ENCODE measurements at places on chromosomes 2 and 18.

DNA sequence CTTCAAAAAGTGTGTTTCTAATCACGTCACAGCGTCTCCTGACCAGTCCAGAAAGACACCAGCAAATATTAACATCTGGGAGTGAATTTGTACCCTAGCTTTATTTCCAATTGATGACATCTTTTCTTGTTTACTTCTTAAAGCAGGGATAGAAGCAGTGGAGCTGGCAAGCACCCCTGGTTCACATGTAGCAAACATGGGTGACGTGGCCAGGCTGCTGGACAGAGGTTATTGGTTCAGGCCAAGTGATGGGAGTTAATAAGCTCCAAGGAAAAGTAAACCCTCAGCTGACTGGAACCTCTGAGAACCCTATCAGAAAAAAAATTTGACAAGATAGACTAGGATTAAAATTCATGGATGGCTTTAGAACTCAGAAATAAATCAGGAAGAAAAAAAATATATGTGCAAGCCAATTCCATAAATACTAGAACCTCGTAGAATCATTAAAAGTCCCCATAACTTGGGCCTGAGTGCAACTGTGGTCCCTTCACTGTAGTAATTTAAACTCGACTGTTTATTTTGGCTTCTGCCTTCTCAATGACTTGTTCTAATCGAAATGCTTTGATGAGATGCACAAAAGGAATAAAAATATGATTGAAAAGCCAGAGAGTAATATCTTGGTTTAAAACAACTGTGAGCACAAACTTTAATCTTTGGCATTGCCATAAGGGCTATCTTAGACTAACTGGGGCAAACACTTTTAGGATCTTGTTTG lies 121.5 kb upstream of the CTAGE1 start:
- DNase-seq = no peak

GRCh38 chr18:62693659-62694058 lies 21.7 kb upstream of the PHLPP1 start:
- DNase-seq = no peak

DNA sequence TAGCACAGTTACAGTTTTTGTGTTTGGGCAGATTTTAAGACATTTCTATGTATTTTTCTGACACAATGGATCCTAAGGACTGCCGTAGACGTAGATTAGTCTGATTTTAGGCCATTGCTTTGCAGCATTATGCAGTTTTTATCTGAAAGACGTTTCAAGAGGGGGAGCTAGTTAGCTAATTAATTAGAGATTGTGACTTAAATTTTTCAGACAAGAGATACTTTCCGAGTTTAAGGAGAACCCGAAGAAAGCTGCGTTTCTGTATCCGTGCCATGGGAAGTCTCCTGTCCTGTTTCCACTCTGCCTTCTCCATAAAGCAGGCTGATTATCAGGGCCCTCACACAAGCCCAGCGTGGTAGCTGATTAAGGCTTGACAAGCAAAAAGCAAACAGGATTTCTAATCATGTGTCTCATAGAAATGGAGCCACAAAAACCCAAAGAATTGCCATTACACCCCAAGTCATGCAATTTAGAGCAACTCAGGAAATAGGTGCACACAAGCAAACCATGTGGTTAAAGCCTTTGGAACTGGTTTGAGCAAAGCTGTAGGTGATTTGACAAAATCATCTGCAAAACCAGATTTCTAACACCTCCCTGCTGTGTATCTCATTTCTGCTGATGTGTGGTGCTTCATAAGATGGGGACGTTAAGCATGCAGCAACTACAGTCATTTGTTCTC lies 808.1 kb downstream of the RNF144A start:
- peak; percentile 19 for DNase-seq

- DNase-seq = no peak
Measured at GRCh38 chr2:152557273-152557888, 159.9 kb downstream of the PRPF40A start.

- DNase-seq = no peak
Measured at GRCh38 chr2:156042895-156043294, 289.6 kb downstream of the NR4A2 start.

DNA sequence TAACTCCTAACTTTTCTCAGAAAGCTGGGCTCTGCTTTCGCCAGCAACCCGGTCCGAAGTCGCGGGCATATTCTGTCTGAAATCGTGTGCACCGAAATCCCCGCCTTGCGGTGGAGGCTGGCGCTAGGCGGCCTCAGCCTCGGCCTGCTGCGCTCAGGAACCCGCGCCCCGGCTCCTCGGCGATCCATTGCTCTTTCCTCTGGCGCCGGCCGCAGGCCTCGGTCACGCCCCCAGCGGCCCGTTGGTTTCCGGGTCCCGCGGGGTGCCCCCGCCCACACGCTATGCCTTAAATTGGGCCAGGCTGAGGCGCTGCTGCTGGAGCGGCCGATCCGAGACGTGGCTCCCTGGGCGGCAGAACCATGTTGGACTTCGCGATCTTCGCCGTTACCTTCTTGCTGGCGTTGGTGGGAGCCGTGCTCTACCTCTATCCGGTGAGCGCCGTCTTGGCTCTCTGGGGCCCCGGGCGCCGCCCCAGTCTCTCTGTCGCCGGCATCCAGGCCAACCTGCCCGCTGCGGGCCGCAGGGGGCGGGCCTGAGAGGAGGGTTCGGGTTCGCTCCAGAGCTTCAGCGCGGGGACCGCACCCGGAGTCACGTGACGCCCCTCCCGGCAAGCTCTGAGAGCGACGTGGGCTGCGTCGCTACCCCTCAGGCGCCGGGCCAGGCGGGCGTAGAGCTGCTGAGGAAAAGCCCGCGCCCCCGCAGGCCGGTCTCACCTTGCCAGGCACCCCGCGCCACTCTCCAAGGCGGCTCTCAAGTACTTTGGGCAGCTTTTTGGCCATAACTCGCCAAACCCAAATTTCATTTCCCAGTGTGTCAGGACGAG lies at the start of gene CYP20A1:
TSS of gene CYP20A1 (plus strand) at position 315 of the 823 bp plus-strand sequence. CDS start at position 360, 45 bp downstream.
- DNase-seq = peak; percentile 98

- DNase-seq = no peak
Measured at GRCh38 chr2:119646149-119646548, 32.9 kb upstream of the TMEM177 start.

- DNase-seq = peak; percentile 70
Measured at GRCh38 chr2:84971510-84972206, 697 bp downstream of the KCMF1 start.

DNA sequence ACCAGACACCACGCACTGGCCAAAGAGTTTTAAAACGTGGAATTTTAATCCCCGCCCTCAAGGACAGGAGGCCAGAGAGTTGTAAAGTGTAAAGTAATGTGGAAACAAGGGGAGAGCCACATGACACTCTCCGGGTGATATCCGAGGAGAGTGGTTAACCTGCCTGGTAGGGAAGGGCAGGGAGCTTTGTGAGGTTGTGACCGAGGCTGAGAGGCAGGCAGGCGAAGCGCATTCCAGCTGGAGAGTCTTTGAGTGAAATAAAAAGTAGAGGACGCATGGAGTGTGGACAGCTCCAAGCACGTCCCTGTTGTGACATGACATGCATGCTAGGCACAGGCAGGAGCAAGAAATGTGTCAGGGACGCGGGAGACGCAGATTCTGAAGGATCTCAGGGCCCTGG lies 539.5 kb downstream of the RNF144A start:
- no peak for DNase-seq

DNA sequence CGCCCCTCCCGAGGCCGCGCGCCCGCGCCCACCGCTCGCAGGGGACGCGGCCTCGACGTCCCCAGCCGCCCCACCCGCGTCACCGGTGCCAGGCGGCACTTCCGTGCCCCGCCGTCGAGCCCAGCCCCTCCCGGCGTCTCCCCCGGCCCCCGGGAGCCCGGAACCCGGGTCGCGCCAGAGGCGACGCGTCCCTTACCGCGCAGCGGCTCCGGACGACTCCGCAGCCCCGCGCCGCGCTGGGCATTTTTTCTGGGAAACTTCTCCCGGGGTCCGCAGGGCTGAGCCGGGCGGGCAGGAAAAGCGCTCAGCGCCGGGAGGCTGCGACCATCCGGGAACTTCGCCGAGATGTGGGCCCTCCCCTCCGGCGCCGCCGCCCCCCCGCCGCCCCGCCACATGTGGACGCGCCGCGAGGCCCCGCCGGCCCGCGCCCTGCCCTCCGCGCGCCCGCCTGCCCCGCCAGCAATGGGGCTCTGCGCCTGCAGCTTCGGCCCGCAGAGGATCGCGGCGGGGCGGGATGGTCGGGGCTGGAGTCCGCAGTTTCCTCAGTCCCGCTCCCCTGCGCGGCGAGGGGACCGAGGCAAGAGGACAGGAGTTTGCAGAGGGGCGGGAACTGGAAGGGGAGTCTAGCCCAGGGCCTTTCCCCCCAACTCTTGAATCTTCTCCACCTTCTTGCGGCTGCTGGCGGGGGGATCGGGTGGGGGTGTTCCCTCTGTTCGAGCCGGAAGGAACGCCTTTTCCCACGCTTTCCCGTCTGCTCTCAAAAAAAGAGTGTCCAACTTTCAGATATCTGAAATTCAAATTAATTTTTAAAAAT lies 81.5 kb downstream of the CHRNA1 start:
- peak; percentile 63 for DNase-seq

DNA sequence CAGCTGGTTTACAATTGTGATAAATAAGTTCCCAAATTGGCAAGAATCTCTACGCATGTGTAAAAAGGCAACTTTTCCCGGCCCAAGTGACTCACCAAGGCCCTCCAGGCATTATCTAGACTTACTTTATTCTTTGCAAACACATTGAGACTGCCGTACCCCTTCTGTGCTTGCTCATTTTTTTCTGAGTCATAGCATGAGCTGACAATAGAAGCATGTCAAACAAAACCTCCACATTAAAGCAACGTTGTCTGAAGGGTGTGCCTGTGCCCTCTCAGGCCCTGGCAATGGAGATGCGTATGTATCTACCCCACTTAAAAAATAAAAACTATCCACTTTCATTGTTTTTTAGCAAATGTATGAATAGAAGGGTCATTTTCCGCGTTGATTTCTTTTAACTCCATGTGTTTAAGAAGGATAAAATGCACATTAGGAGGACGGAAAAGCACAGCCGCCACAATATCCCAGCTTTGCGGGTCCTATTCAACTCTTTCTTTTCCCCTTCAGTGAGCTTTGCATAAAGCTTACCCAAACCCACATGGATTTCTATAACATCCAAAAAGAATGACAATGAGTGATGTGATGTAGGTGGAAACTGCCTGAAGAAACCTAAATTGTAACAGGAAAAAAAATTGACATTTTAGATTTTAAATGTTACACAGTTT lies 298.2 kb downstream of the CDCA7 start:
- no peak for DNase-seq

GRCh38 chr2:168315331-168316072 lies 68.1 kb upstream of the STK39 start:
- no peak for DNase-seq

GRCh38 chr2:8149007-8149405 lies 532.9 kb upstream of the ID2 start:
- DNase-seq = no peak

GRCh38 chr2:130851624-130852382 lies 15.1 kb downstream of the ARHGEF4 start:
- no peak for DNase-seq

- DNase-seq = no peak
Measured at GRCh38 chr18:22084547-22084946, 84.8 kb upstream of the GATA6 start.

GRCh38 chr18:363301-364085 lies 95.6 kb upstream of the THOC1 start:
- DNase-seq = no peak

DNA sequence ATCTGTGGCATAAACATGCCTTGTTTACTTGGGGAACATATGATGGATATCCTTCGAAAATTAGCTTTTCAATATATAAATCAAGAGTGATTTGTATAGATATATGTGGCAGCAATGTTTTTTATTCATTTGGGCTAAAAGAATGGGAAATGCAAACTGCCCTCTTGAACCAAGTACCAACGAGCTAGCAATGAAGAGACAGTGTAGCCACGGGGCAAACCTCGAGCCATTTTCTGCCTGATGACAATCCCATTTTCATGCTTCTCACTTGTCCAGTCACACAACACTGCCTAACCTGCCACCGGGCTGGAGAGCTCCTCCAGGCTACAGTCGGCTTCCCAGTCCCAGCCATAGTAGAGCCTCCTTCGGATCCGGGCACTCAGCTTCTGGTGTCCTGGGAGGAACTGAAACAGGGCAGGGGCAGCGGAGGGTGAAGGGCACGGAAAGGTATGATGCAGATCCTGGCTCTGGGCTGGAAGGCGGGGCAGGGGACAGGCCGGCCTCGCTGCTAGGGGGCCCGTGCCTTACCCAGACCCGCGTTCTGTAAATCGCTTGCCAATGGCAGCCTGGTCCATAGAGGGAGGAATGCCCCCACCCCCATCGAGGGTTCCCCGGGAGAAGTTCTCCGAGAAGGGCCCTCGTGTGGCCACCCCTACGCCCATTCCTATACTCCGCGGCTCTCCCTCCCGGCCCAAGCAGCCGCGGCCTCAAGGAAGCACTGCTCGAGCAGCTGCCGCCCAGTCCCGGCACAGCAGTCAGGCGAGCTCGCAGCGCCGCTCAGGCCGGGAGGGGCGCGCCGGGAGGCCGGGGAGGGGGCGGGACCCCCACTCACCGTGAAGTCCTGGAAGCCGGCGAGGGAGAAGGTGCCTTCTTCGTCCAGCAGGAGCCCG lies 552 bp downstream of the CNPPD1 start:
- DNase-seq = peak; percentile 35

- no peak for DNase-seq
Measured at GRCh38 chr2:199784512-199784911, 66.5 kb downstream of the FTCDNL1 start.

GRCh38 chr2:176128172-176128981 lies 1.1 kb upstream of the HOXD8 start:
- DNase-seq = no peak

- DNase-seq = no peak
Measured at GRCh38 chr2:133148187-133148586, 420.1 kb downstream of the NCKAP5 start.

DNA sequence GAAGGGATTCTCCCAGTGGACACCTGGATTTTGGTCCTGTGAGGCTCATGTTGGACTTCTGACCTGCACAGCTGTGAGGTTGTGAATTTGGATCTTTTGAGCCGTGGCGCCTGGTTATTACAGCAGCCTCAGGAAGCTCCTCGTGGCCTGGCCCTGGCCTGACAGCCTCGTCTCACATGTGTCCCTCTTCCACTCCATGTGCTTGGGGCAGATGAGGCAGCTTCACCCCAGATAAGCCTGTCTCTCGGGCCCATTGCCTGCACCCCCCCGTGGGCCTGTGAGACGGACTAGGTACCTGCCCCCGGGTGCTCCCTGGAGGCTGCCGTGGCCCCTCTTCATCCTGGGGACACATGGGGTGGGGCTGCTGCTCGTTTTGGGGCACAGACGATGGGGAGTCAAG lies 51.2 kb downstream of the CTDP1 start:
- DNase-seq = no peak

DNA sequence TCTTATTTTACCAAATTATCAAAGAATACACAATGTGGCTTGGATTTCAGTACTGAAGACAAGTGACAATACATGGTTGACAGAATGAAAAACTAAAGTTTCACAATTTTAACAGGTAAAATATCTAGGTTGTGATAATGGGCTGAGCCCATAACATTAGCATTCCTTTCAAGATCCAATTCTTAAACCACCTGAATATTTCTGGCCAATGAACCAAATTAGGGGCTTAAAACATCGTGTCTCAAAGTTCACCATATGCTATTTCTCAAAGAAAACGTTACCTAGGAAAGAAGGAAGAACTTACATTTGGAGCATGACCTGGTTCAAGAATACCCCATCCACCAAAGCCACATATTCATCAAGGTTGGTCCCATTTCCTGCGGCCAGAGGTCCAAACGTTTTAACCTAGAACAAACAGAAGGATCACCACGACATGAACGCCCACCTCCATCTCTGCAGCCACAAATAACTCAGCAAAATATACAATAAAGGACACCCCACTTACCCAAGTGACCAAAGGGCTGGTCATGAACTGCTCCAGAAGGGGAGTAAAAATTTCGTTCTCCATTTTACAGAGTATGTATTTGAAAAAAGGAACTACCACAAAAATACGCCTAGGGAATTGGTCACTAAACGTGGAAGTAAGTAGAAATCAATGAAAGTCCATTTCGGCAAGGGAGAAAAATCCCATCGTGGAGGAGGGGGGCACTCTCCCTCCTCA lies 984 bp downstream of the CCDC88A start:
- no peak for DNase-seq
